ENCODE measurements at places on chromosomes 5 and 9. TPM values are rescaled to one million over a fixed set of nuclear protein-coding genes. Genes with fewer than 3 reads are reported as not detected.
A peak's percentile ranks its signal among the peaks of the same experiment; 100 is the strongest.

DNA sequence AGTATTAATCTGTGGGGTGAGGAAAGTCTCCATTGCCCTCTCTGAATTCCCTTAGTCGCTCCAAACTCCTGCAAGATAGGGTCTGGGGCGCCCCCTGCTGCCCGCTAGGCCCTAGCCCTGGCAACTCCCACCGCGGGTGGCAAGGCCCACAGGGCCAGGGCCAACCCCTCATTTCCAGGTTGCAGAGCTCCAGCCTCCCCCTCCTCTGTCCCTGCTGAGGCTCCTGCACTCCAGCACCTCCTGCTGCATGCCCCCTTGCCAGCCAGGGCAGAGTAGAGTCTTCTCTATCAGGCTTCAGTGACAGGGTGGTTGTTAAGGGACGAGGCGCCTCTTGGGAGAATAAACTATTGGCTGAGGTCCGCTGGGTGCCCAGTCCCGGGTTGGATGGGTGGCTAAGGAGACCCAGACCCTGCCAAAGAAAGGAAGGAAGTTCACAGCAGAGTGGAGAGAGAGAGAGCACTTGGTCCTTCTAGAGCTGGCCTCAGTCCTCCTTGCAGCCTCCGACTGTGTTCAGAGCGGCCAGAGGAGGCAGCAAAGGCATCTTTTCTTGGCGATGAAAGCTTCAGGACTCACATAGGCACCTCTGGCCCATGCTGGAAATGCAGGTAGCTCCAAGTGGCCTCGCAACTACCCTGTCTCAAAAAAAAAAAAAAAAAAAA lies 45.6 kb downstream of the SAR1B start:
- no peaks in the 10 kb centered on the region for H3K27me3 ChIP-seq
- H3K36me3 ChIP-seq, result no peaks in the 10 kb centered on the region
- H3K4me3 ChIP-seq, result no peak overlapping the region
- peak; percentile 55 for DNase-seq
- peaks cover 4% of the 10 kb centered on the region for H3K4me1 ChIP-seq

- peaks cover 5% of the 10 kb centered on the region for H3K4me1 ChIP-seq
- H3K4me3 ChIP-seq, result no peak overlapping the region
- peaks cover 26% of the 10 kb centered on the region for H3K27me3 ChIP-seq
- no peak for DNase-seq
- H3K27ac ChIP-seq, result no peak overlapping the region
Observed at GRCh38 chr5:3354606-3355005, 241.0 kb upstream of the IRX1 start.

GRCh38 chr9:89999534-90000370 lies 394.9 kb downstream of the GADD45G start:
- no peak for DNase-seq
- peaks cover 16% of the 10 kb centered on the region for H3K4me1 ChIP-seq

DNA sequence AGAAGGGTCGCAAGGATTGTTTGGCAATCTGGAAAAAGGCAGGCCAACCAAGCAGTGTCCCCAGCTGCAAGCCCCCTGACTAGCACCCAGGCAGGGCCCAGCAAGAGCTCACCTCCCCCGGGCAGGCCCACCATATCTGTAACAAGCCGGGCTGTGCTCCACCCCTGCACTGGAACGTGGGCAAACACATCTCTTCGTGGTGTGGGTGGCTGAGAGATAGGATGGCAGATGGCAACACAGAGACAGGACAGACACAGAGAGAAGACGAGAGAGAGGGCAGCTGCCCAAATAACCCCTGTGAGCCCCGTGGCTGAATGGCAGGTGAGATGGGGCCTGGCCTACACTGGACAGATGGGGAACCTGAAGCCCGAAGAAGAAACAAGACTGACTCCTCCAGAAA lies 9.4 kb downstream of the BBLN start:
- H3K27ac ChIP-seq, result peak overlapping the region; percentile 77
- peaks cover 13% of the 10 kb centered on the region for H3K36me3 ChIP-seq
- H3K4me3 ChIP-seq, result no peak overlapping the region
- H3K27me3 ChIP-seq, result no peaks in the 10 kb centered on the region
- no peaks in the 10 kb centered on the region for H3K4me1 ChIP-seq

The ANKRD55 gene
- not detected for total RNA-seq

GRCh38 chr5:167936022-167936421 lies 355.4 kb upstream of the WWC1 start:
- H3K27me3 ChIP-seq, result peaks cover 16% of the 10 kb centered on the region
- peaks cover 4% of the 10 kb centered on the region for H3K4me1 ChIP-seq
- H3K36me3 ChIP-seq, result no peaks in the 10 kb centered on the region
- DNase-seq, result no peak
- no peak overlapping the region for H3K27ac ChIP-seq

The MARCHF6 gene
- total RNA-seq, result 239 TPM

The AQP3 gene
- total RNA-seq, result 6.9 TPM

Data from progenitor cell of endocrine pancreas (in vitro differentiated cells).